Naive B cell (primary cell): ENCODE measurements at places on chromosomes 1 and 21. TPM values are rescaled to one million over a fixed set of nuclear protein-coding genes. Genes with fewer than 3 reads are reported as not detected.

AADACL4 gene
- polyA plus RNA-seq = not detected

PALMD gene
- not detected for polyA plus RNA-seq

HIVEP3 gene
- polyA plus RNA-seq = 2.1 TPM

HRNR gene
- not detected for polyA plus RNA-seq

TFF2 gene
- not detected for polyA plus RNA-seq

COL18A1 gene
- 0.21 TPM for polyA plus RNA-seq

KRTAP11-1 gene
- polyA plus RNA-seq = not detected

- DNase-seq = no peak
Measured at GRCh38 chr1:152244576-152245273, 20.7 kb upstream of the HRNR start.

GRCh38 chr1:36638268-36638667 is 155.6 kb upstream of the CSF3R start:
- no peak for DNase-seq

DNA sequence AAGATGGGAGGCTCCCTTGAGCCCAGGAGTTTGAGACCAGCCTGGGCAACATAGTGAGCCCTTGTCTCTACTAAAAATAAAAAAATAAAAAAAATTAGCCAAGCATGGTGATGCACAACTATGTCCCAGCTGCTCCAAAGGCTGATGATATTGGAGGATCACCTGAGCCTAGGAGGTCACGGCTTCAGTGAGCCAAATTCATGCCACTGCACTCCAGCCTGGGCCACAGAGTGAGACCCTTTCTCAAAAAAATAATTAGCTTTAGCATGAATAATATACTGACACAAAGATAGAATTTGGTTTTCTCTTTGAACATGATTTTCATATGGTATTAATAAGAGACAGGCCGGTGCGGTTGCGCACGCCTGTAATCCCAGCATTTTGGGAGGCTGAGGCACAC is 88.8 kb downstream of the DESI2 start:
- DNase-seq = no peak

DNA sequence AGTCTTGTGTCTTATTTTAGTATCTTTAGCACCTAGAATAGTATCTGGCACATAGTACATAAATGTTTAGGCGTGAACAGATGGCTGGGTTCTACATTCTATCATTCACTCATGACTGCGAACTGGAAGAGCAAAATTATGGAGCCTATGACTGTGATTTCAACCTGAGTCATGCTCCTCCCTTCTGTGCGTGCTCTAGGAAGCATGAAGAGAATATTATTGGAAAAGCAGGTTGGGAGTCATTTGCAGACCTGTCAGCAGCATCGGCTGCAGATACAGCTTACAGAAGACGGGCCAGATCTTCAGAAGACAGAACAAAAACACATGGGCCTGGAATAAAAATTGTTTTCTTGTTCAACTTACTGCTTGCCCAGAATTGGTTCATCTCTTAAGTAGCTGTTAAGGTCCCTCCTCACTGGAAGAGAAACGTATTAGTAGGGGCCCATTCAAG is 344.0 kb upstream of the USP24 start:
- DNase-seq = no peak

DNA sequence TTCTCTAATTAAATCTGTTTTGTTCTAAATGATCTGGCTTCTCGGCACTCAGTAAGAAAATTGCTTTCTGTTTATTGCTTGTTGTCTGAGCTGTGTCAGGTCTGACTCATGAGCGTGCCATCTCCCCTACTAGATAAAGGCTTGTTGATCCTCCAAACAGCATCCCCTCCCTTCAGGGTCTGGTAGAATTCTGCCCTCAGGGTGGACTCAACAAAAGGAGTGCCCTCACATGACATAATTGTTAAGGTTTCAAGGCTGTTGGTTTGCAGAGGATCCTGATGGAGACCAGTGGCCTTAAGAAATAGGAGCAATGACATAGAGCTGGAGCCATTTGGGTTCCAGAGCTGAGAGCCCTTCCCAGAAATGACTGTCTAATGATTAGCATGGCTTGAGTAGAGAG is 36.0 kb upstream of the ATP2B4 start:
- no peak for DNase-seq

DNA sequence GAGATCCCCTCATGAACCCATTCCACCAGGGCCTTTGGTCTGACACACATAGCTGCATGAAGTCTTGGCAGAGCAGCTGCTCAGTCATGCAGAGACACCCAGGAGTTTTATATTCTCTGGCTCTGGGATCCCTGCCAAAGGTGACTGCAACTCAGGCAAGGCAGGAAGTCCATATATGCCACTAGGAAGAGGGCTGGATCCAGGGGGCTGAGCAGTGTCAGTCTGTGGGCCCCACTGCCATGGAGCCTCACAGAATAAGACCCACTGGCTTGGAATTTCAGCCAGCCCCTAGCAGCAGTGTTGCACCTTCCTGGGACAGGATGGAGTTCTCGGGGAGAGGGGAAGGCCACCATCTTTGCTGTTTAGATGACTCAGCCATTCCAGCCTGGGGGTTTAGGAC is 199.7 kb downstream of the TBX15 start:
- DNase-seq = no peak

GRCh38 chr21:44301961-44302406 is 2.1 kb downstream of the PFKL start:
- no peak for DNase-seq

DNA sequence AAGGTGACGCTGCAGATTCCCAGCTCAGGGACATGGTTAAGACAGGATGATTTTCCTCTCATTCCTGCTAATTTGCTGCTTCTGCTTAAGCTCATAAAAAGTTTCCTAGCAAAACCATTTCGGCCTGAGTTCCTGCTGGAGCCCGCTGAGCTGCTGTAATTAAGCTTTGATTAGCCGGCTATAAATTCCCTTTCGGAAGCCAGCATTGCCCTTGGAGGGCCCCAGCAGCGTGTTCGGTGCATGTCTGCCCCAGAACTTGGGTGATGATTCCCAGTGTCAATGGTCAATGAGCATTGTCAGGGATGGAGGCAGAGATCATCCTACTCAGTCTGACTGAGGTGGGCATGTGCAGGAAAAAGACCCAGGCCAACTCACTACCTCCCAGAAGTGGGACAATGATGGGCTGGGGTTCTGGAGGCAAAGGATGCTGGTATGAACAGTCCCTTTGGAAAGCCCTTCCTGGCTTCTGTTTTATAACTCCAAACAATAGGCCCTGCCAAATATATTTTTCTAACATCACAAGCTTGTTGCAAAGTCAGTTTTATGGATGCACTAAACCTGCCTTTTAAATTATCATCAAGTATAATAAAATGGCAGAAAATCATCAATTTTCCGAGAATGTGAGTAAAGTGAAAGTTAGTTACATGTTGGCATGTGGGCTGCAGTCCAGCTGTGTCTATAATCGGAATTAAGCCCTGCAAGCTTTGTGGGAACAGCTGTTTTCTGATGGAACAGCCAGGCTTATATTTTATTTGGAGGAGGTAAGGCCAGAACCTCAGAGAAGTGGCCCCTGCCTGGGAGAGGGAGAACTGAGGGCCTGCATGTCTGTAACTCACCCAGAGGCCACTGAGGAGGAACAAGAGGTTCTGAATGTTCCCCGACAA is 257.1 kb downstream of the GRIK3 start:
- no peak for DNase-seq

- no peak for DNase-seq
Measured at GRCh38 chr1:233281711-233282581, 13.6 kb downstream of the PCNX2 start.

DNA sequence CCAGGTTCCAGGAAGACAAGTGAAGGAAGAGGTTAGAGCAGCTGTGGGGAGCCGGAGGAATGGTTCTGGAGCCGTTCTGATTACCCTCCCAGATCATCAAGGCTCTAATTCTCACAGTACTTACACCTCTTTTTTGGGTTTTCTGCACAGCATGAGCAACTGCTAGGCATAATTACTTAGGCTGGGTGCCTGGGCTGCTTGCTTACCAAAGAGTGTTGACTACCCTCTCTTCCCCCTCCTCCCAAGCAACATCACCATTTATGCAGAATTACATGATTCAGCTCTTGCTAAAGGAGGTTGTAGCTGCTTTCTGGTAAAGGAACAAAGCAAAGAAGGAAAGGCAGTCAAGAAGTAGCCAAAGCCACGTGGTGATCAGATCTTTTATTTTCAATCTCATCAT is 397.2 kb downstream of the KCNH1 start:
- no peak for DNase-seq

DNA sequence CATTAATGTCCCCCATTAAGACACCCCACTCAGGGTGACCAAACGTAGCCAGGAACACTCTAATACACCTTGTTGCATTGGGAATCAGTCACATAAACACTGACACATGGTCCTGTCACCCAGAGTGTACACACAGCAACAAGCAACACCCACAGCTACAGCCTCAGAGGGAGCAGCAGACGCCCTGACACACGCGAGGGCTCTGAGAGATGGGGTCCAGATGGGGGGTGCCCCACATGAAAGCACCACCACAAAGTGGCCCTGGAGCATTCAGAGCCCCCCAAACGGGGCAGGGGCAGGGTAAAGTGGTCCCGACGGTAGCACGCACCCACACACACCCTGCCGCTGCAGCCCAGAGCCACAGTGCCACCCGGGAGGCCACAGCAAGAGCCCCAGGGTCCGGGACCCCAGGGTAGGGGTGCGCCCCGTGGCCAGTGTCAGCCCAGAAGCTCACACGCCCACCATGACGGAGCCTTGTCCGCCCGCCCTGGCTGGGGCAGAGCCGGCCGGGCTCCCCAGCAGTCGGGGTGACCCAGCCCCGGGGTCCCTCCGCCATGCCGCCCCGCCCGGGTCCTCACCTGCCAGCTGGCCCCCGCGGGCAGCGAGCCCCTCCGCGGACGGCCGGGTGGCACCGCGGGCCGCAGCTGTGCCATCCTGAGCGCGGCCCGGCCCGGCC is 47.3 kb downstream of the RAP1GAP start:
- DNase-seq = no peak

- DNase-seq = no peak
Measured at GRCh38 chr1:89957107-89957506, 37.8 kb upstream of the ZNF326 start.

GRCh38 chr1:212500983-212501382 is 68.3 kb downstream of the NENF start:
- no peak for DNase-seq

GRCh38 chr1:196462086-196462485 is 146.2 kb downstream of the KCNT2 start:
- DNase-seq = no peak
